ENCODE measurements at places on chromosomes 5 and 9. TPM values are rescaled to one million over a fixed set of nuclear protein-coding genes. Genes with fewer than 3 reads are reported as not detected.

Gene DNAH5
- total RNA-seq = 0.12 TPM

Gene NRG2
- 0.64 TPM for total RNA-seq

DNA sequence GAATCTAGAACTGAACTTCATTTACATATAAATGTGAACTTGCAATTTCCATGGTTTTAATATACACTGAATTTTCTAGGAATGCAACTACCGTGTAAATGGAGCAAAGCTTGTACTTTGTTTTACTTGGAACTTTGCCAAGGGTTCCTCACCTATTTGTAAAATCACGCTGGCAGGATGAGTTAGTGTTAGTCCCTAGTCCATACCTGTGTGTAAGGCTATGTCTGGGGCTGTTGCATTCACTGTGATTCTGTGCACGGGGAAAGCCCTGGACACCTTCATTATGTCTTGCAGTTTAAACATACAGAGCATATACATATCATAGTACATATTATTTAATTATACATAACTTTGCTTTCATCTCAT lies 119.9 kb downstream of the PAX5 start:
- no peaks in the 10 kb centered on the region for H3K36me3 ChIP-seq
- H3K4me1 ChIP-seq = no peaks in the 10 kb centered on the region
- no peaks in the 10 kb centered on the region for H3K27me3 ChIP-seq
- no peak for DNase-seq

DNA sequence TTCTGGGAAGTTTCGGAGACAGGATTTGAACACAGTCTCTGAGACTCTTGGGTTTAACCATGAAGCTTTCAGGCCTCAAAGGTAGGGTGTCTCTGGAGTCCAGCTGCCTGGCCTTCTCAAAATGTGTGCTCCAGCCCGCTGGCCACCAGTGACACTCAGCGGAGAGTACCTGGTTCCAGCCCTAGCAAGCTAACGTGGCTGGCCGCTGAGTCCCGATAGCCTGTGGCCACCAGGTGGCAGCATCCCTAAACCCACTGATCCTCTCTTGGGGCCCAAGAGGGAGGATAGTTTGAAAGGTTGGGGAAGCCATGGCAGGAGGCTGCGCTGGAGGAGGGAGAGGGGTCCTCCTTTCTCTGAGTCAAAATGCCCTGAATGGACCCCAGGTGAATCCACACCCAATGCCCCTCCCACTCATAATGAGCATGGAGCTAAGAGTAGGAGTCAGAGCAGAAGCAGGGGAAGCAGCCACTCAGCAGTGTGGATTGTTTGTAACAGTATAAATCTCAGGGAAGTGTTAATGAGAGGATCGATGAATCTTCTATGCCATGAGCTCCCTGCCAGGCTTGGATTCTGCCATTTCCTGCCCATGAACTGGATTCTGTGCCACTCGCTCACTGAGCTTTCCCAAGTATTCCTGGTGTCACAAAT lies 5.4 kb upstream of the TIFAB start:
- H3K4me3 ChIP-seq = no peak overlapping the region
- no peak overlapping the region for H3K27ac ChIP-seq
